Fibroblast of lung (primary cell): ENCODE measurements at places on chromosomes 5 and 9.

DNA sequence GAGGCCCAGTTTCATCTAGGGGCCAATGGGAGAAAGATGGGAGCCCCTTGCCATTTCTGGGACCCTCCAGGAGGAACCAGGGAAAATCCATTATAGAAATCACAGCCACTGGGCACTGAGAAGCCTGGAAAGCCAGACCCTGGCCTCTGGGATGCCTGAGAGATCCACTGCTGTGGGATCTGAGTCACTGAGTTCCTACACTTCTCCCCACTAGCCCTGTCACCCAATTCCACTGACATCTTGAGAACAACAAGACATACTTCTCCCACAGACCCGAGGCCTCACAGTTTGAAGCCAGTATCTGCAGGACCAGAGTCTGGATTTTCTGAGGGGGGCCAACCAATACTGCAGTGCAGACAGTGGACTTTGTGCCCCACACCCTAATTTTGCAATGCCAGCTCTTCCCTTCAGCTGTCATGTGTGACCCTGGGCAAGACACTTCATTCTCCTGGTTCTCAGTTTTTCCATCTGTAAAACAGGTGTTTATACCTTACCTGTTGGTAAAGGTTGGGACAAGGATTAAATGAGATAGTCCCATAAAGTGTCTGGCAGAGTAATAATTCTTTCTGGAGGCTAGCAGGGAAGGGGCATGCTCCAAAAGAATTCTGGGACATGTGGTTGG lies 46.5 kb downstream of the CXXC5 start:
- H3K4me3 ChIP-seq: no peak overlapping the region
- H3K27ac ChIP-seq: no peak overlapping the region
- no peaks in the 10 kb centered on the region for H3K27me3 ChIP-seq
- H3K36me3 ChIP-seq: no peaks in the 10 kb centered on the region
- peak; percentile 32 for DNase-seq

DNA sequence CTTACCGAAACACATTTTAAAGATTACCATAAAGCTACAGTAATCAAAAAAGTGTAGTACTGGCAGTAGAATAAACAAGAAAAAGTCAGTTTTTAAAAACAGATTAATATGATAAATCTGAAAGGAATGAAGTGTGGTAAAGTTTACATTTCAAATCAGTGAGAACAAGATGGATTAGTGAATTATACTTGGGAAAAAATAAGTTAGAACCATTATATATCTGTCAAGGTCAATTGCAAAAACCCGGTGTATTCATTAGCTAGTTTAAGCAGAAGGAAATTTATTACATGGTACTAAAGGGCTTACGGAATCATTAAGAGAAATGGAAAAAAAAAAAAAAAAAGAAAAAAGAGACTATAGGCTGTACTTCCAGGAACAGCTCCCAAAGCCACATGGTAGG lies 164.3 kb downstream of the MUSK start:
- H3K4me3 ChIP-seq: no peak overlapping the region
- no peaks in the 10 kb centered on the region for H3K36me3 ChIP-seq
- no peak overlapping the region for H3K27ac ChIP-seq
- peaks cover 17% of the 10 kb centered on the region for H3K4me1 ChIP-seq

- H3K36me3 ChIP-seq: no peaks in the 10 kb centered on the region
- DNase-seq: no peak
Measured at GRCh38 chr9:93668261-93668871, 92.0 kb downstream of the PHF2 start.

- no peaks in the 10 kb centered on the region for H3K27me3 ChIP-seq
- no peak overlapping the region for H3K4me3 ChIP-seq
- no peak for DNase-seq
- no peaks in the 10 kb centered on the region for H3K4me1 ChIP-seq
- H3K36me3 ChIP-seq: no peaks in the 10 kb centered on the region
- no peak overlapping the region for H3K27ac ChIP-seq
Measured at GRCh38 chr9:135726138-135726853, 24.3 kb downstream of the KCNT1 start.

DNA sequence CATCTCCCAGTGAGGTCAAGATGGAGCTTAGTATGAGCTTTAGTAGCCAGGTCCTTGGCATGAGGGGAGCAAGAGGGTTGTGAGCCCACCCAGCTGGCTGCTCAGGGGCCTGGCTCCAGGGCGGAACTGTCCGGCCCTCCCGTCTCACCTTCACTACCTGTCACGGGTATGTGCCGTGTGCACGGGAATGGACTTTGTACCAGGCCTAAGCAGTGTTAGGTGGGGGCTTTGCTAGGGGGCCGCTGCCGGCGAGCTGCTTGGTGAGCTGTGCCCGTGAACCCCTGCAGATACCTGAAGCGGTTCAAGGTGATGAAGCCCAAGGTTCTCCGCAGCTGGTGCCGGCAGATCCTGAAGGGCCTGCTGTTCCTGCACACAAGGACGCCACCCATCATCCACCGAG lies 46.7 kb downstream of the WNK2 start:
- no peak overlapping the region for H3K27ac ChIP-seq
- no peaks in the 10 kb centered on the region for H3K4me1 ChIP-seq
- DNase-seq: no peak
- H3K4me3 ChIP-seq: no peak overlapping the region
- no peaks in the 10 kb centered on the region for H3K27me3 ChIP-seq
- H3K36me3 ChIP-seq: no peaks in the 10 kb centered on the region

DNA sequence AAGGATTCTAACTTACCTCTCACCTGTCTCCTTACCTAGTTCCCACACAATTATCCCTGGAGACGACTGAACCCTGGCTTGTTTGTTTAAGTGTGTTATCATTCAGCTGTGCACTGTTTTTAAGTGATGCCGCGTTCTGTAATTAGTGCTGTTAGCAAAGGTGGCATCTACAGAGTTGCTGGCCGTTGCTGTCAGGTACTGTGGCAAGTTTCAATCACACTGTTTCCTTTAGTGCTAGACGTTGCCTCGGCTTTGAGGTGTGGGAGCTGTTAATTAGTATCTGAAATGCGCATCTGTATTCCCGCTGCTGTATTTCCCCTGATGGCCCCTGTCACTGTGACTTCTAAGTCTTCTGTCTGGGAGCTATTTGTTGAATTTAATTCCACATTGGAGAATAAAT lies 193.8 kb upstream of the GAS1 start:
- no peaks in the 10 kb centered on the region for H3K27me3 ChIP-seq
- DNase-seq: no peak
- no peaks in the 10 kb centered on the region for H3K4me1 ChIP-seq
- H3K27ac ChIP-seq: no peak overlapping the region
- no peak overlapping the region for H3K4me3 ChIP-seq

- no peaks in the 10 kb centered on the region for H3K36me3 ChIP-seq
- peak; percentile 56 for DNase-seq
Measured at GRCh38 chr5:137833463-137833862, 34.2 kb upstream of the MYOT start.

- H3K27ac ChIP-seq: no peak overlapping the region
- H3K4me1 ChIP-seq: no peaks in the 10 kb centered on the region
- DNase-seq: peak; percentile 14
- H3K27me3 ChIP-seq: no peaks in the 10 kb centered on the region
Measured at GRCh38 chr5:165508286-165508685, 2002.9 kb downstream of the MAT2B start.

GRCh38 chr9:77013932-77014596 lies 5.4 kb upstream of the FOXB2 start:
- H3K4me1 ChIP-seq: no peaks in the 10 kb centered on the region
- H3K27me3 ChIP-seq: peaks cover 73% of the 10 kb centered on the region
- DNase-seq: no peak
- H3K4me3 ChIP-seq: no peak overlapping the region
- no peak overlapping the region for H3K27ac ChIP-seq

DNA sequence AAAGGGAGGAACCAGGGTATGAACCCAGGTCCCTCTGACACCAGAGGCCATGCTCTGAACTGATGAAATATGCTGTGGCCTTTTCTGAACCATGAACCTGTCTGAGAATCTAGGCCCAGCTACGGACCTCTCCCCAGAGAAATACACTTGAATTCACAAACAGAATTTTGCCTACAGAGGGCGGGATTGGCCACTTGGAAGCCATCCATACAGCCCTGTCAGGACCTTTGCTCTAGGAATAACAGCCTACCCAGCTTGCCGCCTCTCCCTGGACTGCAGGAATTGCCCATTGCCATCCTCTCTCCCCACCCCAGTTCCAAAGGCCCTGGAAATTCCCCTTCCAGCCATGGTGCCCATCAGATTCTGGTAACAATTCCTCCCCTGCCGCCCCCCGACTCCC lies 26.6 kb downstream of the MORN5 start:
- H3K4me1 ChIP-seq: peaks cover 3% of the 10 kb centered on the region
- no peaks in the 10 kb centered on the region for H3K36me3 ChIP-seq
- no peak overlapping the region for H3K4me3 ChIP-seq
- no peak overlapping the region for H3K27ac ChIP-seq
- peaks cover 18% of the 10 kb centered on the region for H3K27me3 ChIP-seq

DNA sequence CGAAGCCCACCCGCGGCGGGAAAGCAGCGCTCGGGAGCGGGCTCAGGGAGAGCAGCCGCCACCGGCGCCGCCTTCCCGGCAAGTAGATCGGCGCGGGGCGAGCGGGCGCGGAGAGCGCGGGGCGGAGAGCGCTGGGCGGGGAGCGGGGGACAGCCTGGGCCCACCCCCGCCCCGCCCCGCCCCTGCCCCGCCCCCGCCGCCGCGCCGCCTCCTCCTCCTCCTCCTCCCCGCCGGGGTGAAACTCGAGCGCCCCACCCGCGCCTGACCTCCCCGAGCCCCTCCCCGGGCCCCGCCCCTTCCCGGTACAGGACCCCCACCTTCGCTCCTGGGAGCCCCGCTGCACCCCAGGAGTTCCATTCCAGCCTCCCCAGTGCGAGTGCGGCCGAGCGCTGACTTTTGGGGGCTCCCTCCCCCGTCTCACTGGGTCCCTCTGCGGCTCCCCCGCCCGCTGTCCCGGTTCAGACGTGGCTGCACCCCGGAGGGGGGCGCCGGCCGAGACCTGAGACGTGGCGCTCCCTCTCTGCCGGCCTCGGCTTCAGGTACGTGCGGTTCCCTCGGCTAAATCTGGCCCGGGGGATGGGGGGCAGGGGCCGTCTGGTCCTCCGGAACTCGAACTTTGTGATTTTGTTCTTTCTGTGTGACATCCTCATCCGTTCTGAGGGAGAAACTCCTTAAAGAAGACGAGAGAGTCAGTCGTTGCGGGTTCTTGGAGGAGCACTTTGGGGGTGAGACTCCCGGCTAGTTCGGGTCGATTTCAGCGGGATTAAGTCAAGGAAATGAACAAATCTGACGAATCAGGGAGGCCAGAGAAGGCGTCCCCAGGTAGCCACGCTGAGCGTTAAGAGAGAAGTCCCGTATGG lies at the start of gene SEMA5A:
Gene SEMA5A (minus strand): TSS at position 84 of the 860 bp plus-strand sequence. CDS start 166,129 bp downstream, outside the sequence.
- H3K27me3 ChIP-seq: no peaks in the 10 kb centered on the region
- H3K4me1 ChIP-seq: no peaks in the 10 kb centered on the region

GRCh38 chr9:35749515-35750255 lies 598 bp downstream of the RGP1 start:
- H3K4me1 ChIP-seq: peaks cover 7% of the 10 kb centered on the region
- no peak for DNase-seq
- no peaks in the 10 kb centered on the region for H3K27me3 ChIP-seq
- H3K4me3 ChIP-seq: peak overlapping the region; percentile 97
- H3K27ac ChIP-seq: peak overlapping the region; percentile 81

DNA sequence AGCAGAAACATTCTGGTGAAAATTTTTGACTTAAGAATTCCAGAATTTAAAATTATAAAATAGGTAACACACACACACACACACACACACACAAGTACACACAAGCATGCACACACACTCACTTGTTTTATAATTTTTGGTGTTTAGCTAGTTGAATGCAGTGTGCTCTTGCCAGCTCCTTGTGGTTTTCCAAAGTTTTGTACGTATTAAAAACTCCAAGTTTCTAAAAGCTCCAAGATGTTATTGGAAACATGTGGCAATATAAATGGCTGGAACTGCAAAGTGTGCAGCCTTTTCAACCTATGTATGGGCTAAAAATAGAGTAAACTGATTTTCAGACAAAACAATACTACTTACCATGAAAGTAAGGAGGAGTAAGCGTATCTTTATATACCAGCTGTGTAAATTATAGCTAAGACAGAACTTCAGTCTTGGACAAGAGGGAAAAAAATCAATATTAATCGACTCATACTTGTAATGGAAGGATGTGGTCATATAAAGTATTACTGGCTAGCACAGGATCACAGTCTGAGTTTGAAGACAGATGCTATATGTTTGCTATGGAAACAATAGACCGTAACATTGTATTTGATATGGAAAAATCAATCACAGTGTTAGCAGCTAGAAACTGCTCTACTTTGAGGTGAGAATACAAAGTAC lies 727.1 kb upstream of the GRAMD2B start:
- H3K4me3 ChIP-seq: no peak overlapping the region
- H3K36me3 ChIP-seq: no peaks in the 10 kb centered on the region
- H3K27ac ChIP-seq: no peak overlapping the region
- peak; percentile 74 for DNase-seq
- peaks cover 2% of the 10 kb centered on the region for H3K4me1 ChIP-seq

DNA sequence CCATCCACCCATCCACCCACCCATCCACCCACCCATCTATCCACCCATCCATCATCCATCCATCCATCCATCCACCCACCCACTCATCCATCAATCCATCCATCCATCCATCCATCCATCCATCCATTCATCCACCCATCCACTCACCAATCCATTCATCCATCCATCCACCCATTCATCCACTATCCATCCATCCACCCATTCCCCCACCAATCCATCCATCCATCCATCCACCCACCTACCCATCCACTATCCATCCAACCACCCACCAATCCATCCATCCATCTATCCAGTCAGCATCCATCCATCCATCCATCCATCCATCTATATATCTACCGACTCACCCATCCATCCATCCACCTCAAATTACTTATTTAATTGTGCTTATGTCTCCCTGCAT lies 36.9 kb upstream of the PHYKPL start:
- H3K36me3 ChIP-seq: no peaks in the 10 kb centered on the region
- no peaks in the 10 kb centered on the region for H3K4me1 ChIP-seq
- no peak for DNase-seq
- H3K27me3 ChIP-seq: no peaks in the 10 kb centered on the region

DNA sequence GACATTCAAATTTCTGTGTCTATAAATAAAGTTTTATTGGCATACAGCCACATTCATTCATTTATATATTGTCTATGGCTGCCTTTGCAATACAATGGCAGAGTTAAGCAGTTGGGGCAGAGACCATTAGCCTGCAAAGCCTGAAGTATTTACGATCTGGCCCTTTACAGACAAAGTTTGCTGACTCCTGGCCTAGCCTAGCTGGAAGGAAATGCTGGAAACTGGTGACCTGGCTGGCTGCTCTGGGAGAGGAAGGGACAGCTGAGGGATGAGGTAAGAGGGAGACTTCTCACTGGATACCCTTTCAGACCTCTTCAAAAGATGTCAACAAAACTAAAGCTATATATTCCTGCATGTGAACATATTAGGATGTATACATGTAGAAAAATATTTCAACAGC lies 66.0 kb upstream of the PPARGC1B start:
- no peaks in the 10 kb centered on the region for H3K4me1 ChIP-seq
- no peak overlapping the region for H3K27ac ChIP-seq
- no peak for DNase-seq

GRCh38 chr5:34007201-34007620 lies 639 bp downstream of the AMACR start:
- H3K4me1 ChIP-seq: peaks cover 4% of the 10 kb centered on the region
- peaks cover 3% of the 10 kb centered on the region for H3K36me3 ChIP-seq
- DNase-seq: peak; percentile 28
- peak overlapping the region; percentile 63 for H3K27ac ChIP-seq
- no peaks in the 10 kb centered on the region for H3K27me3 ChIP-seq

GRCh38 chr9:2560180-2560579 lies 61.4 kb upstream of the VLDLR start:
- H3K27me3 ChIP-seq: no peaks in the 10 kb centered on the region
- H3K36me3 ChIP-seq: no peaks in the 10 kb centered on the region
- DNase-seq: no peak
- no peak overlapping the region for H3K4me3 ChIP-seq
- H3K27ac ChIP-seq: no peak overlapping the region
